ENCODE measurements at places on chromosomes 6 and 20. TPM values are rescaled to one million over a fixed set of nuclear protein-coding genes. Genes with fewer than 3 reads are reported as not detected.

The F13A1 gene
- total RNA-seq: 346 TPM

The RIPOR2 gene
- total RNA-seq: 28.2 TPM

The NHLRC1 gene
- 2.1 TPM for total RNA-seq

The RSPO4 gene
- not detected for total RNA-seq

The FITM2 gene
- total RNA-seq: 28.5 TPM

The SPTLC3 gene
- total RNA-seq: 6.5 TPM

The NKX2-4 gene
- not detected for total RNA-seq

The VAPB gene
- 51.5 TPM for total RNA-seq

The RRBP1 gene
- total RNA-seq: 170 TPM

DNA sequence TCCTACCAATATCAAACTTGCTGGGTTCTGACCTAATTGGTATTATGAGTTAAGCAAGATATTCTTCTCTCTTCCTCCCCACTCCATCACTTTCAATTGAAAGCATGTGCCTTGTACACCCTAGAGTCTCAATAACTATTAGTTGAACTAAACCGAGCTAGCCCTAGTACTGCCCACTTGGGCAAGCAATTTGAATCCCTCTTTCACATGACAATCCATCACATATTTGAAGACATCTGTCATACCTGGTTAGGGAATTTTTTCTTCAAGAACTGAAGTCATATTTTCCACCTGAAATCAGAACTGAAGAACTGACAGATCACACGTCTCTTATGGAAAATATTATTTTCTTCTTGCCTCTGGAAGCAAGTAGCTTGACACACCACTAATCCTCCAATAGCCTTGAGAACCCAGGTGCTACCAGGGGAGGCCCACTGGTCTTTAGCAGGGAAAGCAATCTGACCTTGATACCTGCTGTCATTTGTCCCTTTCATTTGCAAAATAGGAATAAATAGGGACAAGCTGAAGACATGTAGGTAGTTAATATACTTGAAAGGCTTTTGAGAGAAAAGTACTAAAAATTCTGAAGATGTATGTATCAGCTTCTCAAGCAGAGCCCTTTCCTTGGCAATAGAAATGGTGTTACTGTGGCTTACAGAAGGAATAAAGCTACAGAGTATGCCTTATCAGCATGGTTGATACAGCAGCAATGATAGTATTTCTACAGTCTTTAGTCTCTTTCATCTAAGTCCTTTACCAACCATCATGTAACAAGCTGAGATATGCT lies 71.4 kb downstream of the GJA10 start:
- no peak for DNase-seq

- no peak for DNase-seq
These were observed 37.8 kb downstream of the PSMG4 start for GRCh38 chr6:3296537-3296936.

DNA sequence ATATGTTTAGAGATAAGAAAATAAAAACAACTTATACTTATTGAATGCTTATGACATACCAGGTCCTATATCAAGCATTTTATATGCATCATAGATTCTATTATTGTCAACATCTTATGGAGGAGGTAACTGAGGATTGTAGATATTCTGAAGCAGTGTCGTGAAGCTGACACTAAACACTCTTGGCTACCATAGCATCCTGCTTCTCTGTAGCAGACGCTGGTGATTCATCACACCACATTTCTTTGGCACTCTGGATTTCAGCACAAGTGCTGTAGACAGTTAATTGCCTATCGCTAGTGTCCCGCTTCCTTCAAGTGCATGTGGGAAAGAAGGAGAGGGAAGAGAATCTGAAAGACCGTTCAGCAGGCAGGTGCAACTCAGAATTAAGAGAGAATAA lies 317.1 kb downstream of the PLCB1 start:
- no peak for DNase-seq

DNA sequence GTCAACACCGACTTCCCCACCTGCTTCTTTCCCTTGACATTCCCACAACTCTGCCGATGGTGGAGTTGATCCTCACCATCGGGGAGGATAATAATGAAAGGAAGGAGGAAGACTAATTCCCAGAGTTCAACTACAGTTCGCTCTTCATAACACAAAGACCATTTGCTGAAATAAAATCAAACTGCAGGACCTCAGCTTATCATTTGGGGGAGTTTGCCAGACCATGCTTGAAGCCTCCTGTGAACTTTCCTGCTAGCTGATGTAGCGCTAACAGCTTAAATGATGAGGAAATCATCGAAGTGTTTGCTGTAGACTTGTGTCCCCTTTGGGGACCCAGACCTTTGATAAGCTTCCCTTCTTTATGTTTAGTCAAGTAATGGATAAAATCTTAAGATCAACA lies 26.2 kb downstream of the PROKR2 start:
- no peak for DNase-seq

DNA sequence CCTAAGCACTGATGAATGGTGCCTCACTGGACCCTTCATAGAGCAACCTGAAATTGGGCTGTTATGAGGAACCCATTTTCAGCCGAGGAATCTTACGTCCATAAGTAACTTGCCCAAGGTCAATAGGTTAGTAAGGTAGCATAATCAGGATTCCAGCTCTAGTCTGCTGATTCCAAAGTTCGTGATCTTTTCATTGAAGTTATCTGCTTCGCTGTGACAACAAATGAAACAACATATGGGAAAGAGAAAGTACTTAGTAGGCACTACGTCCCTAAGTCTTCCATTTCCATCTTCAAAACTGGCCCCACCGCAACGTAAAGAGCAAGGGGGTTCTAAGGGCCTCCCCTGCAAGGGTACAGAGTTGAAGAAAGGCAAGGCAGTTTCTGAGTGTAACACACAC lies 49.5 kb downstream of the MYLIP start:
- no peak for DNase-seq

- no peak for DNase-seq
These were observed 1.3 kb upstream of the NDUFAF4 start for GRCh38 chr6:96899019-96899418.

GRCh38 chr6:14861491-14861943 lies 384.4 kb upstream of the JARID2 start:
- DNase-seq: no peak

- DNase-seq: no peak
These were observed 822 bp downstream of the RAB22A start for GRCh38 chr20:58310291-58310782.

GRCh38 chr6:77965449-77965848 lies 312.6 kb downstream of the MEI4 start:
- DNase-seq: no peak

DNA sequence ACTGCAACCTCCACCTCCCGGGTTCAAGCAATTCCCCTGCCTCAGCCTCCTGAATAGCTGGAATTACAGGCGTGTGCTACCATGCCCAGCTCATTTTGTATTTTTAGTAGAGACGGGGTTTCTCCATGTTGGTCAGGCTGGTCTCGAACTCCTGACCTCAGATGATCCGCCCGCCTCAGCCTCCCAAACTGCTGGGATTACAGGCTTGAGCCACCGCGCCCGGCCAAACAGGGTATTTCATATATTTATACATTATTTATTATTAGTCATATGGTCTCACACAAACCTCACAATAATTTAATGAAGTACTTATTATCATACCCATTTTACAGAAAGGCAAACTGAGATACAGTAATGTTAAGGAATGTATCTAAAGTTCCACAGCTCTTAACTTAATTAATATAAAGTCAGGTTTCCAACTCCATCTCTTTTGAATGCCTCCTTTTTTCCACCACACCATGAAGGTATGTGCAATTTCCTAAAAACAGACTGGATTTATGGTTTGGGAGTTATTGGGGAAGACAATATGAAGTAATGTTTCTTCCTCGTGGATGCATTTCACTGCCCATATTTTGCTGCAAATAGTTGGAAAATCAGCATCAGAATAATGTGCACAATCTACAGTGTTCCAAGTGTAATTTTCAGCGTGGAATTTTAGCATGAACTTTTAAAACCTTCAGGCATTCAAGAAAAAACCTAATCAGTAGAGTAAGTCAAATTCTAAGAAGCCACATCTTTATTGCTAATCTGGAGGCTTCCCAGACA lies 65.7 kb downstream of the ZMYND8 start:
- DNase-seq: no peak

GRCh38 chr6:149335924-149336608 lies 18.6 kb downstream of the TAB2 start:
- DNase-seq: no peak

DNA sequence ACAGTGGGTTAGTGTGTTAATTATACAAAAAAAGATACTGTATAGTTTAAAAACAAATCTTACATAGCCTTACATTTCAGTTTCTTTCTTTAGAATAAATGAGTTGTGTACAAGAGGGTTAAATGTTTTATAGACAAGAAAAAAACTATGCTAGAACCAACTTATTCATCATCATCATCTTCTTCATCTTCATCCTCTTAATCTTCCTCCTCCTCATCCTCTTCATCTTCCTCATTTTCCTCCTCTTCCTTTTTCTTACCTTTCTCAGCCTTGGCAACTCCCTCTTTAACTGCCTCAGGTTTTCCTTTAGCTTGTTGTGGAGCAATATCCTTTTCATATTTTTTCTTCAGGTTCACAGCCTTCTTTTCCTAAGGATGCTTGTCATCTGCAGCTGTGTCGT lies 53.7 kb downstream of the RPS12 start:
- no peak for DNase-seq

- DNase-seq: no peak
These were observed 84.4 kb upstream of the HDAC2 start for GRCh38 chr6:114055349-114055748.

GRCh38 chr20:15836634-15837033 lies 736.6 kb downstream of the KIF16B start:
- no peak for DNase-seq

DNA sequence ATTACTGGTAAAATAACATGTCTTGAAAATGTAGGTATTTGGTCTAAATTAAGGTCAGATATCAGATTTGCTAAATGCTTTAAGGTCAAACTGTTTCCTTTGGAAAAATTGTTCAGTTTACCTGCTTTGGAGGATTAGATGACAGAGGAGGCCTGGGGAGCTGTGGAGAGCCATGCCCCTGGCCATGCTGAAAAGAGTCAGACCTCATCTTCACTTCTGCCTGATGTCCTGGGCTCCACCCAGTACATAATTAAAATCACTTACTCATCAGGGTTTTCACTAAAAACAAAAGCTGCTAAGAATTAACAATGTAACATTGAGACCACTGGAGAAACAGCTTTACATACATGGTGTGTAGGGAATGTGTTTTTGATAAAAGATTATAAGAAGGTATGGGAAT lies 60.8 kb upstream of the UNC93A start:
- DNase-seq: no peak

GRCh38 chr6:74402781-74403180 lies 706.8 kb downstream of the CD109 start:
- no peak for DNase-seq

- no peak for DNase-seq
These were observed 9.6 kb upstream of the PKIG start for GRCh38 chr20:44572551-44573500.

- no peak for DNase-seq
These were observed 25.3 kb downstream of the MYT1 start for GRCh38 chr20:64189530-64189966.

DNA sequence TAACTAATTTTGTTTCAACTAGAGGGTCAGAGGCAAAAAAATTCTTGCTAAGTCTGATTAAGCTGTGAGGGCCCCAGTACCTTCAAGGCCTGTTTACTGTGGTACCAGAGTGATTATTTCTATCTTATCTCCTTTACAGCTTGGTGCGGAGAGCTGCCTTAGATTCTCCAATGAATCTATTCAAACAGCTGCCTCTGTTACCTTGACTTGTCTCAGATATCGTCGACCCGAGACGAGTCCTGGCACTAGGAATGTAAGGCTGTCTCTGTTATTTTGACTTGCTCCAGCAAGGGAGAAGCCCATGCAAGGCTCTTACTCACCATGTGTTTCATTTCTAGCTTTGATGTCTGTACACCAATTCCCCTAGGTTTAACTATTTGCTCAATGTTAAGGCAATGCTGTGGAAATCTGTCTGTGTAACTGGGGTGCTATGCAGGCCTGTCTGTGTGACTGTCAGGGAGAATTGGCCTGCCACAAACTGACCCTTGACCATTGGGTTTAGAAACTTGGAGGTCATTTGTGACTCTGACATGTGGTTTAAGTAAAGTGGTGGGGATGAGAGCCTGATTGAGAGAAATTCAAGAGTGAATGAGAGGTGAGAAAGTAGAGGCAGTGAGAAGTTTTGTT lies 10.4 kb upstream of the FKBPL start:
- DNase-seq: no peak

DNA sequence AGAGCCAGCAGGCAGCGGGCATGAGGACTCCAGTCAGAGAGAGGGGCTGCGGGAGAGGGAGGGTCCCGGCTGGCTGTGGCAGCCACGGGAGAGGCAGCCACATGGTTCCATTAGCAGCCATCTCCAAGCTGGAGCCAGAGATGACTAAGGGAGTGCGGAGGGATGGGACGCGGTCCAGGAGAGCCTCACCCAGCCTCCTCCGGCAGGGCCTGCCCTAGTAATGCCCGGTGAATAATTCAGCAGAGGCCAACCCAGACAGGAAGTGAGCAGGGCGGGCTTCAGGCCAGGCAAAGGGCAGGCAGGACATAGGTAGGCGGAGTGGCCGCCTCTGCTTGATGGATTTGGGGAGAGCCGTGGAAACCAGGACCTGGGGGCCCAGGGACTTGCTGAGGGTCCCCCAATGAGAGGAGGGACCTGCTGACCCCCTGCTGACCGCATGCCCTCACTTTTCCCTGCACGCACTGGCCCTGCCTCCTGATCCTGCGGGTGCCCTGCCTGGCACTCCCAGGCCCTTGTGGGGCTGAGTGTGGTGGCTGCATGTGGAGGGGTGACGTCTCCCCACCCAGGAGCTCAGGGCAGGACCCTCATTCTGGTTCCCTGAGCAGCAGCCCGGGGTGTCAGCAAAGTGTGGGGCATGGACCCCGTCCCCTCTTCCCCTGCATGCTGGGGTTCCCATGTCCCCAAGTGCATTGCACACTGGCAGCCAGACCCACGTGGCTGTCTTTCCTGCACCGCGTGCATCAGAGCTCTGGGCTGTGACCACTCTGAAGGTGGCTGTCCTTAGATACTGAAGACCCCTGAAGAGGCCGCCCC lies 51.8 kb upstream of the SLCO4A1 start:
- no peak for DNase-seq

DNA sequence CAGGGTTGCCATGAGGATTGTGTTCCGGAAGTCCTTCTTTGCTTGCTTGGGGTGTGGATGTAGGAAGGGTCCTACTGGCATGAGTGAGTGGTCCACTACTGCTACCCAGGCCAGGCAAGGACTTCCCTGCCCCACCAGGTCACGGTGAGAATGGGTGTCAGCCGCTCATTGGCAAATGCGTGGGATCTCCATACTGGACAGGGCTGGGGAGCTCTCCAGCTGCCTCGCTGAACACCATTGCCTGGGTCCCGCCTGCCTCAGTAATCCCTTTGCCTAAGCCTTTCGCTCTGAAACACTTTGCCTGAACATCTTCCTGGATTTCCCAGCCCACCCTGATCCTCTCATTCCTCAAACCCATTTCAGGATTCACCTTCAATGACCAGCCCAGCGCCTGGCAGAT lies 59.5 kb downstream of the CTCFL start:
- no peak for DNase-seq

Measured in mesenteric fat pad (tissue), 1 donor.